ENCODE measurements at places on chromosomes 1 and 21. TPM values are rescaled to one million over a fixed set of nuclear protein-coding genes. Genes with fewer than 3 reads are reported as not detected.
A peak's percentile ranks its signal among the peaks of the same experiment; 100 is the strongest.

- DNase-seq: no peak
Measured at GRCh38 chr1:223091896-223092295, 51.2 kb downstream of the TLR5 start.

DNA sequence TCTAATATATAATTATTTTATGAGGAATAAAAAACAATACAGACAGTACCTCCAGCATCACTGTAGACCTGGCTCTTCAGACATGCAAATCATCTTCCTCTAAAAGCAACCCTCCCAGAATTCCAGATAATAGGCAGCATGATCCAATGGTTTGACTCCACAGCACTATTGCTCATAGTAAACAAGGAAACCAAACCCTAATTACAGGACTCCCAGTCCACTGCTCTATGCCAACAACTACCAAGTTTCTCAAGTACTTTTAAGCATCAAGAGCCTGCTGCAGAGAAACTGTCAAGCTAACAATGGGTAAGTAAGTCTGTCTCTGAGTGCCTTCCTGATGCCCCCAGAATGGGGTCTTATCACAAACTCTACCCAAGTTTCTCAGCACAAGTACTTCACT, 57.2 kb downstream of the EYA3 start:
- no peak for DNase-seq

- no peak for DNase-seq
Measured at GRCh38 chr1:1311107-1312104, 3.0 kb downstream of the PUSL1 start.

DNA sequence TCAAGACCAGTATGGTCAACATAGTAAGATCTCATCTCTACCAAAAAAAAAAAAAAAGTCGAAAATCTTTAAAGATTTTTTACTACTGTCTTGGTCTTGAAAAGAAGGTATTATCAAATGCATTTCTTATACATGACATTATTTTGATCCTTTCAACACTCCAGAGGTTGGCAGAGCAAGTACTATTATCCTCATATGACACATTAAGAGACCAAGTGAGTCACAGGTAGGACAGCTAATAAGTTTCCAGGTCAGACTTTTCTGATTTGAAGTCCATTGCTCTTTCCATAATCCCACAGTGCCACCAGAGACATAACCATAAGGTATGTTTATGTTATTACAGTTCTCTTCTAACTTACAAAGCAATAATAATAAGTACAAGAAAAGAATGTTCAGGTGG, 15.2 kb downstream of the DBT start:
- no peak for DNase-seq

GRCh38 chr21:14239281-14239680, 23.3 kb downstream of the RBM11 start:
- DNase-seq: no peak

DNA sequence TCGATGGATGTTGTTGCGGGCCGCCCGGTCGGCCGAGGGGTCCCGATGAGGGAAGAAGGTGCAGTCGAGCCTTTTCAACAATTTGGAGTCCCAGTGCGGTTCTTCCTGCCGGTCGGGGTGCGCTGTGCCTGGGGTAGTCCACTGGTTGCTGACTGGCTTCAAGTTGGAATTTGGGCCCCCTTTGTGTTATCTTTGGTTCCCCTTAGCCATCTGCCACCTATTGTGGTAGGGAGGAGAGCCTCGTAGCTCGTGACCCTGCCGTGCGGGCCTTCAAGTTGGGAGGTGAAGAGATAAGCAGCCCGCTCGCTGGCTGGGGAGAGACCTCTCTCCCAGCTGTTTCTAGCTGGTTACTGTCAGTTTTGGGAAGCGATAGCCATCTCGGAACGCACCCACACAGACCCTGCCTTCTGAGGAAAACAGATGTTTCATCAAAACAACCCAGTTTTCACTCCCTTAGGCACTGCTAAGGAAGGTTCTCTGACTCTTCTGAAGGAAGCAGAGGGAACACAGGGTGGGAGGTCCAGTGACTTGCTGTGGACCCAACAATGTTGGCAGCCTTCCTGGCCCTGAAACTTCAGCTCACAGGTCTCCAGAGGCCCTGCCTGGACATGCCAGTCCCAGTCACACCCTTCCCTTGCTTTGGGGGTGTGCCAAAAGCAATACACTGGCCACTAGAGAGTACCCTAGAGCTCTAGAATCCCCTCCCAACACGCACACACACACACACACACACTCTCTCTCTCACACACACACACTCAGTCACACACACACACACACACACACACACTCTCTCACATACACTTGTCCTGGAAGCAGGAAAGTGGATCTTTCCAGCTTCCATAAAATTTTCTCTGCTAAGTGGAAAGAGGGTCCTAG, 1.0 kb downstream of the BTG2 start:
- DNase-seq: peak; percentile 87

DNA sequence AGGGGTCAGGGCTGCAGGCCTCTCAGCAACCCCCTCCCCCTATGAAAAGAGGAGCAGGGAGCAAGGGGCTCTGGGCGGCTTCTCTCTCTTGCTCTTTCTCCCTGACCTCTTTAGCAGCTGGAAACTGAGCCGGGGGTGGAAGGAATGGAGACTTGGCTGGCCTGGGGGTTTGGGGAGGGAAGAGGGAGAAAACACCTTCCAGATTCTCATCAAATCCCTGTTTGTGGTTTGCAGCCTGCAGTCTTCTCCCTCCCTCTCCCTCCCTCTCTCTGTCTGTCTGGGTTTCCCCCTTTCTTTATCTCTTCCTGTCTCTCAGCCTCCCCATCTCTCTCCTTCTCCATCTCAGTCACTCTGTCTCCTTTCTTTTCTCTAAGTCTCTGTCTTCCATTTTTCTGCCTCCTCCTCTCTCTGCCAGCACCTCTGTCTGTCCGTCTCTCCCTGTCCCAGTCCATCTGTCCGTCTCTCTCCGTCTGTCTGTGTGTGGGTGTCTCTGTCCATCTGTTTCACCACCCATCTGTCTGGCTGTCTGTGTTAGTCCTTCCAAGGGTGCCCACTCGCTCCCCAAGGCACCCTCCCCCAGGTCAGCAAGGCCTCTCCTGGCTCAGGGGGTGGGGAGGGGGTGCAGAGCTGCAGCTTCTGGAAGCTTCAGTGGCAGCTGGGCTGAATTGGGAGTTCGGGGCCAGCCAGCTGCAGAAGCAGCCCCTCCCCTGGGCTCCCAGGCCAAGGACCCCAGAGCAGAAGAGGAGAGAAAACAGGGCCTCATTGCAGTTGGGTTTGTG, 6.2 kb downstream of the AHDC1 start:
- no peak for DNase-seq

GRCh38 chr1:163213626-163214025, 10.9 kb upstream of the RGS5 start:
- no peak for DNase-seq

DNA sequence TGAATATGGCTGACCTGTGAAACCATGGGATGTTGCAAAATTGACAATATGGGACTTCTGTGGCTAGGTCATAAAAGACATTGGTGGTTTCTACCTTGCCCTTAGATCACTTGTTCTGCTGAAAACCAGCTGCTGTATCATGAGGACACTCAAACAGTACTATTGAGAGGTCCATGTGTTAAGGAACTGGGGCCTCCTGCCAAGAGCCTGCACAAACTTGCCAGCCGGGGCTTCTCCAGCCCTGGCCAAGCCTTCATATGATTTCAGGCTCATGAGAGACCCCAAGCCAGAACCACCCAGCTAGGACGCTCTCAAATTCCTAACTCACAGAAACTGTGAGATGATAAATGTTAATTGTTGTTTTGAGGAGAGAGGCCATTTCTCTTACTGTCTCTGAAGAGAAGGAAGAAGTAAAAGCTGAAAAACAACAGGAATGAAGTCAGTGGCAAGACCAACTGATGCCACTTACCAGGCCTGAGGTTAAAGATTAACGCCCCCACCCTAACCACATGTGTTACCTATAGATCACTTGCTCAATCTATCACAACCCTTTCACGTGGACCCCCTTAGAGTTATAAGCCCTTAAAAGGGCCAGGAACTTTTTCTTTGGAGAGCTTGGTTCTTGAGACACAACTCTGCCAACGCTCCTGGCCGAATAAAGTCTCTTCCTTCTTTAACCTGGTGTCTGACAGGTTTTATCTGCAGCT, 3.9 kb upstream of the PITHD1 start:
- DNase-seq: no peak

- DNase-seq: no peak
Measured at GRCh38 chr1:154954541-154954940, 1.4 kb downstream of the PBXIP1 start.

DNA sequence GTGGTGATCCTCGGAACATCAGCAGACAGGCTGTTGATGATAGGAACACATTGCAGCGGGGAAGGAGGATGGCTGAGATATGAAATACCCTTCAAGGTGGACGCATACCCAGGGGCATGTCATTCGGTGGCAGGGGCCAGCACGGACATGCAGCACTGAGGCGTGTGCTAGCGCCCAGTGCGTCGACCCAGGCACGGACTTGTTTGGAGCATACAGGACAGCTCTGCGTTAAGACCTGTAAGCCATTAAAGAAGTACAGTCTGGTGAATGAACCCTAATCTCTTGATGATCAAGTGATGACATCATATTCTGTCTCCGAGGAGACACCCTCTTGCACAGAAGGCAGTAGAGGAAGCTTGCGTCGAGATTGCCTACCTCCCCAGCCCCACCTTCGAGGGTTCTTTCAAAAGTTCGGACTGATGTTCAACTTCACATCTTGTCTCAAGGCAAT, 63.6 kb upstream of the KIF26B start:
- DNase-seq: no peak

DNA sequence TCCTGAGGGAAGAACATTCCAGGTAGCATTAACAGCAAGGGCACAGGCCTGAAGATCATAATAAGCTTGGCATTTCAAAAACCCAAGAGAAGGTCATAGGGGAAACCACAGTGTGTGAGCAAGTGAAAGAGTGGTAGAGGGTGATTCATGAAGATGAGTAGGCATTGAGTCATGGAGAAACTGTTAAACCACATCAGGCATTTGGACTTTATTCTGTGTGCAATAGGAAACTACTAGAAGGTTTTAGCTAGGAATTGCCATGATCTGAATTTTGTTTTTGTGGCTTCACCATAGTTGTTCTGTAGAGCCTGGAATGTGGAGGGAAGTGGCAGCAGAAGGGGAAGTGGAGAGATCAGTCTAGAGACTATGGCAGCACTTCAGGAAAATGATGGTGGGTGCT, 359.0 kb upstream of the PTBP2 start:
- DNase-seq: no peak

GRCh38 chr1:107135463-107135862, 5.4 kb upstream of the NTNG1 start:
- no peak for DNase-seq

DNA sequence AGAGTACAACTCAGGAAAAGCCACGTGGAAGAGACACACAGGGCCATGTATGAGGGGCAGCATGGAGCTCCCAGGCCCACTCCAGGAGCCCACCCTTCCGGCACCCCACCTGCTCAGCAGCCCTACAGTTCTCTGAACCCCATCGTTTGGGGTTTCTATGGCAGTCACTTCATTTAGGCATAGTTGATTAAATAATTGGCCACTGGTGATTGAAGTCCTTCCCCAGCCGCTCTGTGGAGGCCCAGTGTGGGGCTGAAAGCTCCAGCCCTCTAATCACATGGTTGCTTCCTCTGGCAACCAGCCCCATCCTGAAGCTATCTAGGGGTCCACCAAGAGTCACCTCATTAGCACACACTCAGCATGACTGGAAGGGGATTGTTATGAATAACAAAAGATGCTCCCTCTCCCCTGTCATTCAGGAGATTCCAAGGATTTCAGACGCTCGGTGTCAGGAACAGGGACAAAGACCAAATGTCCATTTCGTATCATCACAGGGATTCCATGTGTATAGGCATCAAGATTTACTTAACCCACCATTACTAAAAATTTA, 12.2 kb upstream of the S100A7A start:
- DNase-seq: no peak

GRCh38 chr1:65572701-65573421, 152.4 kb downstream of the LEPR start:
- no peak for DNase-seq

The LHX8 gene
- total RNA-seq: not detected

The CHIA gene
- not detected for total RNA-seq

The KCNAB2 gene
- total RNA-seq: 18.5 TPM

The TMCC2 gene
- 1.3 TPM for total RNA-seq

The AADACL4 gene
- not detected for total RNA-seq

The CYP4Z1 gene
- 0.30 TPM for total RNA-seq

The LEPR gene
- 4.4 TPM for total RNA-seq

Data from left ventricle myocardium superior (tissue), 1 donor.